Left colon (tissue), 2 donors: ENCODE measurements at places on chromosomes 3 and 15.

DNA sequence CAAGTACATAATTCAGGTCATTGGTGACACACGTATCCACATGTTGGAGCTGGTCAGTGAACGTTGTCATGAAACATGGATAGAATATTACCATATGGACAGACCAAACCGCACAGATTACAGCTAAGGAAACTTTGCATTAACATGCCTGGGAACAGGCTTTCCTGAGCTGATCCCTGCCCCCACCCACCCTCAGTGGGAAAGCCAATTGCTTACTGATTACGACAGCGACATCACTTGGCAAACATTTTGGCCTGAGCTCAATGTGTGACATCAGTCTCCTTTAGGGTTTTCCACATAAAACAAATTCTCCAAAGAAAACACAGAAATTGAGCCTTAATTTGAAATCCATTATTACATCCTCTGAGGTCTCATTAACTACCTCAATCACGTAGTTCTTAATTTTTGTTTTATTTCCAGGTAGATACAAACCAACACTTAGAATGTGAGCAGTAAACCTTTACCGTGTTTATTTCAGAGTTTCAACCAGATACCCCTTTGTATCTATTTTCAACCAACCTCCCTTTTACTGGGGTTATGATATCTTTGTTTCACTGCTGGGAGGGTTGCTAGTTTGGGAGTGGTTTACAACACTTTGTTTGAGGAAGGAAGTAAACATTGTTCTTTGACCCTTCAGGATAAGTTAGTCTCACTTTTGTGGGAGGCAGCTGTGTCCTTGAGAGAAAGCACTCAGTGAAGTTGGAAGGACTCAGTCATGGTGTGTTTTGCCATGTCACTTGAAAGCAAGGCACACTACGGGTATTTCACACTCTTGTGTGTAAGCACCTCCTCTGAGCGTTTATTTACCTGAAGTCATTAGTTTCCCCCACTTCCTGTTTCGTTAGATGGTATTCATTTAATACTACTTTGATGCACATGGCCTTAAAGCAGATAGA, 103.1 kb downstream of the CMSS1 start:
- peak; percentile 68 for DNase-seq

GRCh38 chr15:75056036-75056435, 32.6 kb downstream of the PPCDC start:
- no peak for DNase-seq

GRCh38 chr15:71296315-71296679, 181.0 kb downstream of the THSD4 start:
- peak; percentile 65 for DNase-seq

DNA sequence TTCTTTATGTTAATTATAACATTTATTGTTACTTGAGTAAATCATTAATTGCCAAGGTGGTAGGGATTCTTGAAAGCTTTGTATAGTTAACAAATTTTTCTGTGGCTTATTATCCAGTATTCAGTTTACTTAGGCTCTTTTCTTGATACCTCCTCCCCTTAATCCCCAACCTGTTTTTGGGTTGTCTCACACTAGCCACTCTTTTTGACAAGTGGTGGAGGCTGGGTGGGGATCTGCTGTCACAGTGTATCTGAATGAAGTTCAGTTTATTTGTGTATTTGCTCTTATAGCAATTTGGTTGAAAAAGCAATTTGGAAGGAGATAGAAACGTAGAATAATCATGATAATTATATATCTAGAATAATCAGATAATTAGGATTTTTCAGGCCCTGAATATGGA, 43.8 kb downstream of the STT3B start:
- no peak for DNase-seq

GRCh38 chr3:14410106-14410502, 7.7 kb downstream of the SLC6A6 start:
- DNase-seq = no peak

DNA sequence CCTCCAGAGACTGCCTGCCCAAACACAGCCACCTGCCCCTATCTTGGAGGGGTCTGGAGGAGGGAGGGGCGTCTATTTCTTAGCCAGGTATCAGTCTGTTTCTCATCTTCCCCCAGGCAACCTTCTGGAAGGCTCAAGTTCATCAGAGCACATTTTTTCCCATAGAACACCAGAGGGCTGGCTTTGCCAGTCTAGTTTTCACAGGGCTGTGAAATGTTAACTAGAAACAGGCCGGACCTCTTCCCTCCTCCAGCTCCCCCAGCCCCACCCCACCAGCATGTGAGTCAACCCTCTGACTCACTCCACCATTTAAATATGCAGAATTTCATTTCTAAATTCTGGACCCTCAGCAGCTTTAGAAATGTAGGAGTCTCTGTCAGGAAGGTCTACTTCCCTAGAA, 66.9 kb downstream of the SLCO2A1 start:
- no peak for DNase-seq

DNA sequence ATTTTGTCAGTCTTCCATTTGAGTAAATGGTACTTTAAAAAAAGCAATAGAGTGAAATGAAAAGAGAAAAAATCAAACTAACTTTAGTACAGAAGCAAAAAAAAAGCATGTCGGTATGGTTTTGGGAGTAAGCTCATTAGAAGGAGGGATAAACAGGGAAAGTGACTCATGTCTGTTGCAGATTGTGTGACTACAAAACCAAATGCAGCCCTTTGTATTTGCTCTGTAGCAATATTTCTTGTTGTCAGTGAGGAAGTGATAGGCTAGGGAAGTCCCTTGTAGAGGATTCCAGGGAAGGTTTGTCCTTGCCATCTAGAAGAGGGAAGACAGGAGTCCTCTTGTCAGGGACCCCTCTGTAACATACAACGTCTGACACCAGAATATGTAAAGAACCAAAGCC, 150.5 kb upstream of the POU1F1 start:
- DNase-seq = no peak

- no peak for DNase-seq
These were observed 185.2 kb downstream of the SHOX2 start for GRCh38 chr3:157920822-157921700.

GRCh38 chr3:65593780-65594752, 444.7 kb downstream of the MAGI1 start:
- no peak for DNase-seq

- DNase-seq = no peak
These were observed 97.8 kb downstream of the HMG20A start for GRCh38 chr15:77518458-77518857.

DNA sequence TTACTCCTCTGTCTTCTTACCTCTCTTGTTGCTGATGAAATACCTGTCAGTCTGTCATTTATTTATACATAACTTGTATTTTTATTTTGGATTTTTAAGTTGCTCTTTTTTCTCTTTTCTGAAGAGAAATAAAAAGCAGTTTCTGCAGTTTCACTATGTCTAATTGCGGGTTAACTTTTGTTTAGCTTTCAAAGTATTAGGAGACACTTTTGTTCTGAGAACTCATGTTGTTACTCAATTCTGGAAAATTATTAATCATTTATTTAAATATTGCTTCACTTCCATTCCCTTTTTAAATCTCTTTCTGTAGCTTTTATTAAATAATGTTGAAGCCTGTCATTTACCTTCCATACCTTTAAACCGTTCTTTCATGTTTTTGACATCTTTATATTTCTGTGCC, 29.2 kb downstream of the MYLK start:
- no peak for DNase-seq

- DNase-seq = peak; percentile 14
These were observed 311.1 kb downstream of the VPS13C start for GRCh38 chr15:61749169-61749568.

DNA sequence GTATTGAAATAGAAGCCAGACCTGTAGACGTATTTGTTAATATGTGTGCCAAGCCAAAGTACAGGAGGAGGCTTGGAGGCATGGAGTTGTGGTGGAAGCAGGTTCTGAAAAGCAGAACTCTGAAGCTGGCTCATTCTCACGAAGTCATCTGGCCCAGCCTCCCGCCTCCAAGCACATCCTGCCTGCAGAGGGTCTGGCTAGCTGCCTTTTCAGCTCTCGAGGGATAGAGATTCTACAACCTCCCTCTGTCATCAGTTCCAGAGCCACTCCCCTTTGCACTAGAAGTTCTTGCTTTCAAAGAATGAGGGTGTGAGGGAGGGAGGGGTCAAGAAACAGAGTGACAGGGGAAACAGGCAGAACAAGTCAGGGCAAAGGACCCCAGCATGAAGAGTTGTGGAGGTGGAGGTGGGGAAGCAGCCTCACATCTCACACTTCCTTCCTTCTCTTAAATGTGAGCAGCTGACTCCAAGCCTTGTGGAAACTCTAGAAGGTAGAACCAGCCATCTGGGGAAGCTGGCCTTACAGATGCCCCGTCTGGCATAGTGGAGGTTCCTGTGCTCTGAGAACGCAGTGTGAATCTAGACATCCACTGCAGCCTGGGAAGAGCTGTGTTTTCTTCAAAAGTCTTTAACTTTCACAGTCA, 95.3 kb downstream of the SLC49A4 start:
- DNase-seq = peak; percentile 24

DNA sequence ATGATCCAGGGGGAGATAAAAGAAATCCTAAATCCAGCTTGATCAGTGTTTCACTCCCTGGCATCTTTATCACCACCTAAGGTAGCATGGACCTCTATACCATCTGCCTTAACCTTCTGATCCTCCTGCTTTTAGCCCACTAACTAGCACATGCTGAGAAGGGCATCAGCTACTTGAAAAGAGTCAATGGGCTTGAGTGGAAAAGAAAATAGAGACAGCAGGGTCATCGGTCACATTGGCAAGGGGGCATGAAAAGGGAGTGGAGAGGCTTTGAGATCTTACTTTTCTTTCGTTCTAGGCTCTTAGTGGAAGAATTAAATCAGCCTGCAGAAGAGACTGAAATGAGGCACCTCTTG, 239 bp upstream of the ZFYVE19 start:
- DNase-seq = no peak

- no peak for DNase-seq
These were observed 74.9 kb downstream of the OSBPL10 start for GRCh38 chr3:31906182-31906581.

GRCh38 chr3:139762302-139762701, 84.5 kb upstream of the NMNAT3 start:
- DNase-seq = no peak

DNA sequence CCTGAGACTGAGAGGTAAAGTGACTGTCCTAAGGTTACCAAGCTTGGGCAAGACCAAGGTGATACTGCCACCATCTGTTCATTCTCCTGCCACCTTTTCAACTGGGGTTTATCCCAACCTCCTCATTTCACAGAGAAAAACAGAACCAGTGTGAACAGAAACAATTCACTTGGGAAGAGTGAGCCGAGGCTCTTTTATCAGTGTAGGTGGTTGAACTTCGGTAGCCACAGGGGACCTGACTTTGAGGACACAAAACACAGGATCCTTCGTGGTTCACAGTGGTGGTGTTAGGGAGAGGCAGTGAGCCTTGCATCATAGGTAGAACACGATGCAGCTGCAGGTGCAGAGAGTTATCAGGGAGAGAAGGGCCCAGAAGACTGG, 72.8 kb upstream of the ICE2 start:
- DNase-seq = no peak

- DNase-seq = no peak
These were observed 60.2 kb downstream of the IL16 start for GRCh38 chr15:81256916-81257315.

- DNase-seq = no peak
These were observed 131.7 kb downstream of the CADM2 start for GRCh38 chr3:85090495-85090894.
